ENCODE measurements at places on chromosomes 12 and 14. TPM values are rescaled to one million over a fixed set of nuclear protein-coding genes. Genes with fewer than 3 reads are reported as not detected.

MAPKAPK5 gene
- total RNA-seq: 22.5 TPM

FAM90A1 gene
- 0.43 TPM for total RNA-seq

FITM1 gene
- 0.79 TPM for total RNA-seq

FGF23 gene
- total RNA-seq: not detected

SYCP3 gene
- total RNA-seq: not detected

SYT10 gene
- not detected for total RNA-seq

ADCY6 gene
- 30.4 TPM for total RNA-seq

LRP6 gene
- total RNA-seq: 10.2 TPM

PRICKLE1 gene
- 4.7 TPM for total RNA-seq

KRT78 gene
- not detected for total RNA-seq

CISTR gene
- total RNA-seq: not detected

TMEM233 gene
- total RNA-seq: 0.20 TPM

NOP9 gene
- 10.6 TPM for total RNA-seq

KIF21A gene
- 11.8 TPM for total RNA-seq

CLEC1B gene
- total RNA-seq: not detected

TAS2R10 gene
- total RNA-seq: not detected

CEP290 gene
- 7.1 TPM for total RNA-seq

LRTM2 gene
- not detected for total RNA-seq

PDZRN4 gene
- total RNA-seq: not detected

TSPAN9 gene
- 31.0 TPM for total RNA-seq

PRMT5 gene
- total RNA-seq: 100 TPM

C1QL4 gene
- not detected for total RNA-seq

GLIPR1L1 gene
- not detected for total RNA-seq

HOXC13 gene
- 1.7 TPM for total RNA-seq

HOXC6 gene
- total RNA-seq: 4.9 TPM

SERPINA3 gene
- total RNA-seq: 0.57 TPM

SDR9C7 gene
- total RNA-seq: not detected

GPRC5D gene
- total RNA-seq: not detected

ATL1 gene
- not detected for total RNA-seq

MYH6 gene
- not detected for total RNA-seq

GALNT8 gene
- total RNA-seq: not detected

SRRM4 gene
- not detected for total RNA-seq

AQP6 gene
- total RNA-seq: not detected

INHBE gene
- total RNA-seq: 7.4 TPM

C12orf54 gene
- not detected for total RNA-seq

CLEC7A gene
- total RNA-seq: not detected

PRH1 gene
- 13.1 TPM for total RNA-seq

ACSS3 gene
- total RNA-seq: 1.1 TPM

KHNYN gene
- 30.7 TPM for total RNA-seq

PAX9 gene
- 0.99 TPM for total RNA-seq

PSME2 gene
- 84.9 TPM for total RNA-seq

LTBR gene
- total RNA-seq: 35.0 TPM

PAPLN gene
- not detected for total RNA-seq

NRDE2 gene
- 7.1 TPM for total RNA-seq

ADIPOR2 gene
- 50.4 TPM for total RNA-seq

NCKAP5L gene
- 8.8 TPM for total RNA-seq

FOXG1 gene
- 0.03 TPM for total RNA-seq

CFAP73 gene
- not detected for total RNA-seq

GNB3 gene
- 0.43 TPM for total RNA-seq

ACADS gene
- 7.5 TPM for total RNA-seq

CCDC85C gene
- total RNA-seq: 19.9 TPM

TUBA1A gene
- total RNA-seq: 361 TPM

TRIM9 gene
- total RNA-seq: 0.33 TPM

ZFHX2 gene
- total RNA-seq: not detected

RPGRIP1 gene
- total RNA-seq: not detected

MDM1 gene
- 12.6 TPM for total RNA-seq

DACT1 gene
- 2.6 TPM for total RNA-seq

REP15 gene
- 1.2 TPM for total RNA-seq

All from MG63 (cell line).